ENCODE measurements at places on chromosomes 12 and 14.

GRCh38 chr12:123891516-123892179 is 81.0 kb downstream of the CCDC92 start:
- DNase-seq, result no peak

- DNase-seq, result no peak
These were observed 4.3 kb downstream of the P2RX4 start for GRCh38 chr12:121214166-121214777.

GRCh38 chr12:28489246-28489645 is 299.0 kb downstream of the CCDC91 start:
- no peak for DNase-seq

DNA sequence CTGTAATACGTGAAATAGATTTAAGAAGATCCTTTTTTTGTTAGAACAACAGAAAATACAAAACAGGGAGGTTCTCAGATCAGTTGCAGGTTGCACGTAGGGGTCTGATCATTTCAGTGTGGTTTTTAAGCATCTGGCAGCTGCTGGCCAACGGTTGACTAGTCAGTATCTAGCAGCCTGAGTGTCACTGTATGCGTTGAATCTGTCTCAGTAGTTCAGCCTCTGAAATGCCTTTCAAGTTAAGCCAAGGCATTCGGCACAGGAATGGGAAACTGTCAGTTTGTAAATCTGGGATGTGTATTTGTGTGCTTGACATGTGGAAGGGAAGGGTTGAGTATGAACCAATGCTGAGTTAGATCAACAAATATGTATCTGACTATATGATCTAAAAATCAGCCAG is 165.9 kb downstream of the CACNA1C start:
- no peak for DNase-seq

DNA sequence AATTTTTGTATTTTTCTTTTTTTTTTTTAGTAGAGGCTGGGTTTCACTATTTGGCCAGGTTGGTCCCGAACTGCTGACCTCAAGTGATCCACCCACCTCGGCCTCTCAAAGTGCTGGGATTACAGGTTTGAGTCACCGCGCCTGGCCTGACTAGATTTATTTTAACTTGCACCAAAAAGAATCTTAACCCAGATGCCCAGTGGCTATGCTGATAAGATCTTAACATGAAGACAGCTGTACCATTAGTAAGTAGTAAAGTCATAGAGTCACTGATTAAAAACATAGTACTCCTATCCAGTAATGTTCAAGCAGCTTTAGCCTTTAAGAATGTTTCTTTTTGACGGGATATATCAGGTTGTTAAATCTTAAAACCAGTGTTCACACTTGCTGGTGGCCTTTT is 1061.8 kb upstream of the FLRT2 start:
- no peak for DNase-seq

GRCh38 chr14:79473651-79474050 is 737.7 kb downstream of the DIO2 start:
- no peak for DNase-seq

DNA sequence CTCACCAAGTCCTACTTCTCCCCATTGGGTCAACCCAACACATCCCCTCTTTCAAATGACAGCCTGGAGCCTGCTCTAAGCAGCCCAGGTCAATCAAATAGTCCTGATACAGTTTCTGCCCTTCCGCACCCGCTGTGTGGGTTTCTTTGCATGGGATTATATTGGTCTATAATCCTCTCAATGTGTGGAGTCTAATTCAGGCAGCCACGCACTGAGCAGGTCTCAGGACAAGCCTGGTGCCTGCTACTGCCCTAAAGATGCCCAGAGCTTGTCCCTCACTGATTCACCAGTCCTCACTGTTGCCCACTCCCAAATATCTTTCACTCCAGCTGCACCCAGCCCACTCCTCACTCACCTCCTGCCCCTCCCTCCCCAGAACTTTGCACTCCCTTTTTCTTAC is 16.4 kb downstream of the ACTN1 start:
- no peak for DNase-seq

All from CD4-positive, alpha-beta T cell (primary cell).